ENCODE measurements at places on chromosomes 2 and 18.

- DNase-seq = no peak
Measured at GRCh38 chr2:169303579-169304305, 58.6 kb downstream of the LRP2 start.

GRCh38 chr2:226788064-226788463 is 11.6 kb downstream of the IRS1 start:
- no peak for DNase-seq

- DNase-seq = no peak
Measured at GRCh38 chr18:9810299-9810698, 75.5 kb upstream of the TXNDC2 start.

- DNase-seq = no peak
Measured at GRCh38 chr18:77103187-77103850, 29.3 kb downstream of the MBP start.

DNA sequence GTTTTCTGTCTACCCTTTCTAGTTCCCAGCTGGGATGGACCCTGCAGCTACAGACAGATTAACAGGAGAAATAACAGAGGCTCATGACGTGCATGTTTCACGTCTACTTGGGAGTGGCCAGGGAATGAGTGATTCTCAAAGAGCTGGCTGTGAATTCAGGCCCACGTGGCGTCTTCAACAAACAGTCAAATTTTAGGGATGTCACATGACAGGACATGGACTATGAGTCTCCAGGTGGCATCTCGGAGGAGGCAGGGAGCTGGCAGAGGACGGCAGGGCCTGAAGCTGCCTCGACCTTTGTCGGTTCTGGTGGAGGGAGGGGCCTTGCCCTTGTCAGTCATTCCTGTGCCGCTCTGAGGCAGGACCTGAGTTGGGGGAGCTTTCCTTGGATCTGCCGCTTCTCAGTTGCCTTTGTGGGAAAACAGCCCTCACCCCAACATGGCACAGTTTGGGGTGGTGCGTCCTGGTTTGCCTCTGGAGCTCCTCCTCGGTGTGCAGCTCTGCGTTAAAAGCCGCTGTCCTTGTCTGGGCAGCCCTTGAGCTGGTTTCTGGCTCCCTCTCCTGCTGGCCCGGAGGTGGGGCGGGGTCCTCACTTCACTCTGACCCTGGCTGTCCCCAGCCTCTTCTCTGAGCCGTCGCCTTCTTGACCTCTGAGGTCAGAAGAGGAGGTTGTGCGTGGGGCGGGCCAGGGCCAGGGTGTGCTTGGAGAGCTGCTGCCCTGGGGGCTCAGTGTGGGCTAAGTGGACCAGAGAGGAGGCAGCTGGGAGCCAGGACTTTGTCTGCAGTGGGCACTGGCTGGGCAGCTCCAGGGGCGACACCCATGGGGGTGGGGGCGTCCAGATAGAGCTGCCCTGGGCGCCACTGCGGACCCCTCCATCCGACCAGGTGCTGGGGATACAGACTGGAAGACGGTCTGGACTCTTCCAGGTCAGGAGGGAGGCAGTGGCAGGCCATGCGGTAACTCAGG is 12.1 kb upstream of the GAL3ST2 start:
- DNase-seq = no peak
